Bone marrow (tissue), 2 donors: ENCODE measurements at places on chromosomes 4 and X.
A peak's percentile ranks its signal among the peaks of the same experiment; 100 is the strongest.

DNA sequence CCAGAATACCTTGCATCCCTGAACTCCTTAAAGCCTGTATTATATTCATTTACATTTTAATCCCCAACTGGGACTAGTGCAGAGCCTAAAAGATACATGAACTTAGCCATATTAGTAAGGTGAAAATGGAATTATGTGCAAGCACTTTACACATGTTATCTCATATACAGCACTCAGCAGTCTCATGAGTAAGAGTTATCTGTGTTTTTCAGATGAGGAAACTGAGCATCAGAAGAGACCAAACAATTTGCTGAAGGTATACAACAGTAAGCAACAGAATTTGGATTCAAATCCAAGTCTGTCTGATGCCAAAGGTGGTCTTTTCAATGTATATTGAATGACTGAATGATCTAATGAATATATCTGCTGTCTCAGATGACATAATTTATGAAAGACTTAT, 12.3 kb downstream of the ATP7A start:
- DNase-seq, result no peak

GRCh38 chr4:111066001-111066400, 443.1 kb upstream of the PITX2 start:
- no peak for DNase-seq

GRCh38 chr4:56078866-56079265, 130.1 kb downstream of the CEP135 start:
- no peak for DNase-seq

GRCh38 chrX:113059714-113060113, 219.1 kb upstream of the AMOT start:
- no peak for DNase-seq

GRCh38 chr4:171983935-171984805, 171.0 kb downstream of the GALNTL6 start:
- DNase-seq, result no peak

DNA sequence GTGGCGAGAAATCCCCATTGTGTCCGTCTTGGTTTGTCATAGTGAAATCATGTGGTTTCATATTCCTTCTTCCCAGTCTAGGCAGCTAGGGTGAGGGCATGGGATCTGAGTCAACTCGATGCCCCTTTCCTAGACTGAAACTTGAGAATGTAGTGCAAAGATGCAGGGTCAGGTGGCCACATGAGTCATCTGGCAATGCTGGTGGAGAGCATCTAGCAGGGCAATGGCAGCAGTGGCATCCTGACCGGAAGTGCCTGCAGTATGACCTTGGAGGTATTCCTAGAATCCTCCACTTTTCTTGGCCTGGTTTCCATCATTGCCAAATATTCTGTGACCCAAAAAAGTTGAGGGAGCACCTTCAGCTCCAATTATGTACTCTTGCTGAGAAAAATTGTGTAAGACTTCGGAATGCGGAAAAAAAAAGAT, 39.1 kb upstream of the TMEM184C start:
- no peak for DNase-seq

GRCh38 chrX:41257801-41258200, 76.2 kb upstream of the DDX3X start:
- peak; percentile 22 for DNase-seq

DNA sequence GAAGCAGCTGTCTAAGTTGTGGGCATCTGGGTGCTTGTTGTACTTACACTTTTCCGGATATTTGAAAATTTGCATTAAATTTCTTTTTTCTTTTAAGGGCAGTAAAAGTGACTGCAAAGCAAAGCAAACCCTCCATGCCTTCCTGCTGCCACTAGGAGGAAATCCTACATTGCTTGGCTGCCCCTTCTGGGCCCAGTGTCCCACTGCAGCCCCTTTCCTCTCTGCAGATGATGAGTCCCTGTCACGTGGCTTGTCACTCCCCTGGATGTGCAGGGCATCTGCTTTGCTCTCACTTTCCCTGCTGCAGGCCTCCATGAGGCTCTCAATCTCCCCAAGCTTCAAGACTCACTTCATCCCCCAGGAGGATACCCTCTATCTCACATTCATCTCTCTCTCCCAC, 12.7 kb downstream of the TSR2 start:
- no peak for DNase-seq

- DNase-seq, result no peak
Observed at GRCh38 chr4:148542922-148543623, 100.9 kb upstream of the NR3C2 start.

- no peak for DNase-seq
Observed at GRCh38 chr4:134027931-134028330, 173.7 kb downstream of the PABPC4L start.

GRCh38 chr4:140963883-140964282, 169.4 kb downstream of the RNF150 start:
- no peak for DNase-seq

- no peak for DNase-seq
Observed at GRCh38 chr4:108219998-108220397, 51.3 kb upstream of the LEF1 start.

GRCh38 chr4:42806303-42806835, 86.1 kb upstream of the GRXCR1 start:
- no peak for DNase-seq

DNA sequence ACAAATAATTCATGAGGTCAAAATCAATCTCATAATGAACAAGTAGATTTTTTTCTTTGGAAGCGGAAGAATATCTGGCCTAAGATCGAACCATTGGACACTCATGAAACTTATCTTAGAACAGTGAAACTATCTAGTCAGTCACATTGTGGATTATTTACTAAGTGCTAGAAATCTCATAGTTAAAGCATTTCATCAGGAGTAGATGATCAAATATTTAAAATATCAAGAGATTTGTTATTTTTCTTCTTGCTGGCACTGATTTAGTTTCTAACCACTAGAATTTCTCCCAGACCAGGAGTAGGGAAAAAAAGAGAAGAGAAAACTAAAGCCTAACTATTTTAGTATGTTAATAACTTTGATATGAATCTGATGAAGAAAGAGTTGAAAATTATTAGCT, 105.5 kb downstream of the SHROOM3 start:
- no peak for DNase-seq

GRCh38 chrX:13360146-13360545, 40.3 kb upstream of the ATXN3L start:
- no peak for DNase-seq

GRCh38 chr4:71382900-71383560, 44.2 kb downstream of the SLC4A4 start:
- no peak for DNase-seq

- no peak for DNase-seq
Observed at GRCh38 chrX:12741416-12741815, 49.8 kb upstream of the PRPS2 start.

DNA sequence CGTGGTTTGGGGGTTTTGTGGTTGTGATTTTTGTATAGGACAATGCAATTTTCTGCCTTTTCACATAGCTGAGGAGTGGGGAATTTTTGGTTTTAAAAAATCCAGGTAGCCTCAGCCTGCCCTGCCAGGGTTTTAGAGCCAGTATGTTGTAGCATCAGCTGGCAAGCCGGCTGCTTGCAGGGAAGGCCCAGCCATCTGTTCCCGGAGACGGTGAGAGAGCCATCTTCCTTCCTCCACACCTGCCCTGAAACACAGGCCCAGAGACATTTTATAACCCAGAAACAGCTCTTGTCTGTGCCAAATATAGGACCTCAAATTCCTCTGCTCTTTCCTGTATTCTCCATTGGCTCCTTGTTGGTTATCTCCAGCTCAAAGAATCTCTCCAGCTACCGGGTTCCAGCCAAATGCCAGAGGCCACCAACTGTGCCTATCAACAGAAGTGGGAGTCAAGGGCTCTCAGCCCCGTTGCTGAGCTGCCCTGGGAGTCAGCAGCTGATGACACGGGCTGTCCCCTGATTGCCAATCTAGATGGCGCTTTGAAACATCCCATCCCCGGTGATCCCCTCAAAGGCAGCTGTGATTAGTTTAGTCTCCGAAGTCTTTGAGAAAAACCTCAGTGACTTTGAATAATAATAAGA, 595.2 kb downstream of the MID1IP1 start:
- DNase-seq, result no peak

DNA sequence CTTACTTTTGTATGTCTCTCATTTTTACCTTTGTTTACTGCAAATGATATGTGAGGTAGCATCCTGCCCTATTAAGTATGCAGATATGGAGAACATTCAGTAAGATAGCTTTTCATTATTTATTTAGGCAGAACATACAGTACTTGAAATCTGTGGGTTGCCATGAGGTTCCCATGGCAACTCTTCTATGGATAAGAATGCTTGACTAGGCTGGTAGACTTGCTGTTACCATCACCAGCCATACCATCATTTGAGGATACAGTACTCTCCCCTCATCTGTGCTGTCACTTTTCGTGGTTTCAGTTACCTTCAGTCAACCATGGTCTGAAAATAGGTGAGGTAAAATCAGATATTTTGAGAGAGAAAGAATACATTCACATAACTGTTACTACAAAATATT, 56.7 kb downstream of the NAF1 start:
- DNase-seq, result no peak

DNA sequence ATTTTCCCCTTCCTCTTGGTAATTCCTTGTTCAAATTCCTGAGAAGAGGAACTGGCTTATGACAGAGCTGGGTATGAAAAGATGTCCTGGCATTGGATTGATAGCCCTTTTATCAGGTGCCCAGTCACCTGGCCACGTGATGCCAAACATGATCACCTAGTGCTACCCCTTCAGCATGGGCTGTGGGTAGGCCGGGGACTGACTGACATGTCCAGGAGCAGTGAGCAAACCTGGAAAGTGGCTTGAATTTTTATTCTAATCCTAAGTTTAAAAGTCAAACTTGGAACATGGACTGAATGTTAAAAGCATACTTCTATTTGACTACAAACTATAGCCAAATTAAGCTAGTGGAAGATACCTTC, 99.7 kb upstream of the CXCL13 start:
- no peak for DNase-seq

DNA sequence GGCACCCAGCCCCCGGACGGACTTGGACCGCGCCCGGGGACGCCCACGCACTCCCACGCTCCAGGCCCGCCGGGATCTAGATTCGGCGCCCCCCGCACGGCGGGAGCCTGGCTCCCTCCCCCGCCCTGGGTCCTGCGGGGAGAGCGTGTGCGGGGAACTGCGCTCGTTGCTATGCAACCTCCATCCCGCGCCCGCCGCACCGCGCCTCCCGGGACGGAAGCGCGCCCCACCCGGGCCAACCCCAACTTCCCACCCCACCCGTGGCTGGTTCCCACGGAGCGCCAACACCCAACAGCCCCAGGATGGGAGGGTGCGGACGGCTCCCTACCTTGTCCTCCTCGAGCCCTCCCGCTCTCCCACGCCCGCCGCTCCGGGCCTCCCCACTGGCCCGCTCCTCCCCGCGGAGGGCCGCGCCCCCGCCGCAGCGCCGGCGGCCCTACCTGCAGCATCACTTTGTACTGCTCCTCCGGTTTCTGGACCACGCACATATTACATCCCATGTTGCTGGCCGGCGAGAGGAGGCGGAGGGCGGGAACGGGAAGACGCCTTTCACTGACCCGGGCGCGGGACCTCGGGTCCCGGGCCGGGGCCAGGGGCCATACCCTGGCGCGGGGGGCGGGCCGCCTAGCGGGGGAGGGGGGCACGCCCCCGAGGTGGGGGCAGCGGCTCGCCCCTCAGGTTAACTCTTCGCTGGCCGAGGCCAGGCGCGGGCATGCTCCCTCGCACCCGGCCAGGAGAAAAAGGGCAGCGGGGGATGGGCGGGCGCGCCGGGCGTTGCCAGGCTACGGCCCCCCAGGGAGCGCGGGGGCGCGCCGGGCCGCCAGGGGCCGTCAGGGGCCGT, at the start of gene PDZD4:
Gene PDZD4 (minus strand): TSS at position 746 of the 841 bp plus-strand sequence. CDS start 246 bp downstream, at position 500.
- no peak for DNase-seq

DNA sequence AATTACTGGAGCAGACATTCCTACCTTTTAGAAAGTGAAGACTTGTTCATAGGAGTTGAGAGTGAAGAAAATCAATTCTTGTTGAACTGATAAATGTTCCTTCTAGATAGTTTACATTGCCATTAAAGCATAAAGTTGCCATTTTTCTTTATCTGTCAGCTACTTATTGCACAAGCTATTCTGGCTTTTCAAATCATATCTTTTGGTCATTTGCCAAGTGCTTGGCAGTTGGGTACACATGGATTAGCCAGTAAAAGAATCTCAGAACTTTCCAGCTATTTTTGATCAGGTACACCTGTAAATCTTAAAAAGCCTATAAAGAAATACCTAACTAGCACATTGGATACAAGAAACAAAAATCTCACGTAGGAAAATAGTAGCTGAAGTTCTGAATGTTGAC, 56.4 kb upstream of the PNPLA4 start:
- DNase-seq, result no peak

DNA sequence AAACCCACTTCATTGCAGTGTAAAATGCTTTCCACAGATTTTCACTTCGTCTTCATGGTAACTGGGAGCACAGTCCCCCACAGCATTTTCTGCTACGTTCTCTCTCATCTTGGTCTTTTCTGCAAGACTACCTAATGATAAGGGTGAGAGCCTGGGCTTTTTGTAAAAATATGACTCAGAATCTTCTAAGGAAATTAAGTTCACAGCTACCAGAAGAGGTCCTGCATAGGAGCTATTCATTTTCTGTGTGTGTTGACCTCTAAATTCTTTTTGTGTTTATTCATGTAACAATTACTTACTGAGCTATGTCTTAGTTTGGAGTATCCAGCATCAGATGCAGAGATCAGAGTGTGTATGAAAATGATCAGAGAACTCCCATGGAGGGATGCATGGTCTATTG, 192.2 kb downstream of the CPEB2 start:
- no peak for DNase-seq

- no peak for DNase-seq
Observed at GRCh38 chr4:153241970-153242838, 38.0 kb downstream of the TRIM2 start.

GRCh38 chr4:1784789-1785591, 8.1 kb upstream of the FGFR3 start:
- no peak for DNase-seq

DNA sequence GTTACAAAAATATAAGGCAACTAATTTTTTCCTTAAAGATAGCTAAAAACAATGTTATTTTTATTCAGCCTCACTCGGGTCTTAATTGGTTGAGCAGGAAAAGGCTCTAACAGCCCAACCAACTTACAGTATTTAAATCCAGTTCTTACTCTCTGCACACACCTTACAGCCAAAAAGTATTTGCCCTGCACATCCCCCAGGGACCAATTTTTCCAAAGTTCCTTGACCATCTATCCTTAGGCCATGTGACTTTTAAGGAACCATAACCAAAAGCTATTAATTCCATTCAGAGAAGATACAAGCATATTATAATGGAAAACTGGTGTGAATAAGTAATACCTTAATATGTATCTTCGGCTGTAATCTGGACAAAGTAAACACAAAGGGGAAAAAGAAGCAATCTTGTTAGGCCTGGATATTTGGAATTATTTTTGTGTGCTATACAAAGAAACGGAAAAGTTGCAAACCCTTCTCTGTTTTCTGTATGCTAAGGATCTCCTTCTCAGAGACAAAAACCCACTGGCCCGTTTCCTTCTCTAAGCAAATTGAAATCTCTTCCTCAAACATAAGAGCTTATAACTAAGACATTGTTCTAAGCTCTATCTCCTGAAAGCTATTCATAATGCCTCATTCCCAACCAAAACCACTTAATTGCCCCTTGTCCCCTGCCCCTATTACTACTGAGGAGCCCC, 1.0 kb upstream of the THAP9 start:
- DNase-seq, result no peak

DNA sequence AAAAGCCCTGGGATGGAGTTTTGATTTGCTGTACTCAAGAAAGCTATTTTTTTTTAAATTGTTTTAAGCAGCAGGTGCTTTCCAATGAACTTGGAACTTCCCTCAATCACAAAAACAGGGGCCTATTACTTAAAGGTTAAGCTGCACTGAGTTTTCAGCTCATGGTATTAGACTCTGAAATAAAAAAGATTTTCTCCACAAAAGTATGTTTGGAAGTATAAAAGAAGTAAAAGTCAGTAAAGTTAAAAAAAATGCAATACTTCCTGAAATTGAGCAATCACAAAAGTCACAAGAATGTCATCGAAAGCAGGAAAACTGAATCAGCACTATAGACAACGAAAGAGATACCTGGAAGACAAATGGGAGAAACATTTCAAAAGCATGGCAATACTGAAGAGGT, 38.9 kb upstream of the PLAC8 start:
- DNase-seq, result no peak
